ENCODE measurements at places on chromosomes 13 and 19.

- no peak for DNase-seq
Measured at GRCh38 chr13:25179832-25180774, 8.0 kb upstream of the AMER2 start.

DNA sequence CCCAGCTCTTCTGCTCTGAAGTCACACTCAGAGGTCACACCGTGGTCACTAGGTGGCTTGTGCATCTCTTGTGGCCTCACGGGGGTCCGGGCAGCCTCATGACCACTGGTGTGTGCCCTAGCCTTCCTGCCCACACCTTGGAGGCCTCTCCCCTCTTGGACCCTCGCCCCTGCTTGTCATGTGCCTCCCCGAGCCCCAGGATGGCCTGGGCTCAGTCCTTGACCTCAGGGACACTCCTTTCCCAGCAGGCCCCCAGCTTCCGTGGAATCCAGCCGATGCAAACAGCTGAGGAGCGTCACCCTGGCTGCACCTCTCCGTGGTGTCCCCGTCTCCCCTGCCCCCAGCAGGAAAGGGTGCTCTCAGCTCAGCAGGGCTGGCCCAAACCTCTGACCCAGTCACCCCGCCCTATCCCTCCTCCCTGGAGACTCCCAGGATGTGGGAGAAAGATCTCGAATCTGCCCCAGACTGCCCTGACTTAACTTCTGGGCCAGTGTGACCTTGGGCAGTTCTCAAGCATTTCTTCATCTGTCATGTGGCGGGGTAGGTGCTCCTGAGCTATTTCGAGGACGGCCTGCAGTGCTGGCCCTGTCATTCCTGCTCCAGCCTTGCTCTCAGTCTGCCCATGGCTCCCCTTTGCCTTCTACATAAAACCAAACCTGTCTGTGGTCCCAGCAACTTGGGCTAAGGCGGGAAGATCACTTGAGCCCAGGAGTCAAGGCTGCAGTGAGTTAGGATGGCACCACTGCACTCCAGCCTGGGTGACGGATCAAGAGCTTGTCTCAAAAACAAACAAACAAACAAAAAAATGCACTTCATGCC, 4.6 kb upstream of the SLC25A42 start:
- DNase-seq: no peak

DNA sequence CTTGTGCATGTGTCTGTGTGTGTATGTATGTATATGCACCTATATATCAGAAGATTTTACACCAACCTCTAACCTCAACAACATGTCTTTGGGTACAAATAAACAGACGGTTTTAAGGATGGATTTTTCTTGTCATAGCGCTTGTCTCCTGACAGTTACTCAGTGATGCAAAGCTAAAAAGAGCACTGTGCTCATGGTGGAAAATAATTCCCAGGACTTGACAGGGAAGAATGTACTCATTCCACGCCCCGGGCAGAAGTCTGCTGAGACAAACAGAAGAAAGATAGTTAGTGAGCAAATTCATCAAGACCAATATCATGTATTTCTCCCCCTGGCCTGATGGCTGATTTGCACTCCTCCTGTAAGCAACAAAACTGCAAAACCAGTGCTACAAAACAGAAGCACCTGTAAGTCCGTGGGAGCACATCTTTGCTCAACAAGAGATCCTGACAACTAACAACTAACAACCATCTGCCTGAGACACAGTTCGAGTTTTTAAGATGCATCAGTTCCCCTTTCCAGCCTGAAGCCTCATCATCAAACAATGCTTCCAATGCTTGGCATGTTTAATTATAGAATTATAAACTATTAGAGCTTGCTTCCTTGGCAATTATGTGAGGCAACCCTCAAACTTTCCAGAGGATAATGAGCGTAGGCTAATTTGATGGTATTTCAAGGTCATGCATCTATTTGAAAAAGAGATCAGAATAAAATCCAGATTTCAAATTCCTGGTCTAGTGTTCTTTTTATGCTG, 812.7 kb upstream of the MIR17HG start:
- DNase-seq: no peak

GRCh38 chr13:42880056-42880605, 98.7 kb downstream of the FAM216B start:
- no peak for DNase-seq

- no peak for DNase-seq
Measured at GRCh38 chr13:60147361-60147760, 16.4 kb downstream of the DIAPH3 start.

GRCh38 chr13:106099765-106100164, 435.7 kb downstream of the EFNB2 start:
- no peak for DNase-seq

GRCh38 chr19:513368-514165, 6.3 kb downstream of the TPGS1 start:
- no peak for DNase-seq

- no peak for DNase-seq
Measured at GRCh38 chr13:50513300-50513877, 330.1 kb downstream of the DLEU7 start.

- DNase-seq: no peak
Measured at GRCh38 chr13:79803296-79803695, 322.3 kb downstream of the NDFIP2 start.

GRCh38 chr13:39587939-39588338, 15.1 kb downstream of the LHFPL6 start:
- no peak for DNase-seq

GRCh38 chr13:48923376-48923775, 52.3 kb upstream of the FNDC3A start:
- DNase-seq: no peak

GRCh38 chr19:4502282-4503131, 15.8 kb downstream of the PLIN4 start:
- no peak for DNase-seq

DNA sequence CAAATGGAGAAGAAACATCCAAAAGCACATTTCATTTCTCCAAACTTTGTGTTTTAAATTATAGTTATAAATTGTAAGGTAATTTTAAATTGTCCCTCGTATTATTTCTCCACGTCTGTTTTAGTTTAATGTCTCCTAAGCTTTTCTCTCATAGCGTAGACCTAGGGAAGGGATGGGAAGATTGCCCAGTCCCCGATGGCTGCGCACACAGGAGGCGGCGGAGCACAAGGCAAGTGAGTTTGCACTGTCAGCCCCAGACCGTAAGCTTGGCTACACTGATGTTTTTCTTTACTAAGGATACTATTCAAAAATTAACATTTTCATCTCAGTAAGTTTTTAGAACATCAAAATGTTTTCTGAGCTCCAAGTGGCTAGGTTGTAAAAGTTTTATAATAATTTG, 72.3 kb downstream of the GPR12 start:
- DNase-seq: no peak

GRCh38 chr19:2103045-2103707, 6.5 kb downstream of the IZUMO4 start:
- DNase-seq: no peak

- no peak for DNase-seq
Measured at GRCh38 chr13:95499811-95500712, 52.5 kb upstream of the CLDN10 start.

GRCh38 chr13:63948045-63948444, 2532.4 kb upstream of the PCDH20 start:
- DNase-seq: no peak

GRCh38 chr13:80070024-80070703, 270.8 kb downstream of the SPRY2 start:
- no peak for DNase-seq

DNA sequence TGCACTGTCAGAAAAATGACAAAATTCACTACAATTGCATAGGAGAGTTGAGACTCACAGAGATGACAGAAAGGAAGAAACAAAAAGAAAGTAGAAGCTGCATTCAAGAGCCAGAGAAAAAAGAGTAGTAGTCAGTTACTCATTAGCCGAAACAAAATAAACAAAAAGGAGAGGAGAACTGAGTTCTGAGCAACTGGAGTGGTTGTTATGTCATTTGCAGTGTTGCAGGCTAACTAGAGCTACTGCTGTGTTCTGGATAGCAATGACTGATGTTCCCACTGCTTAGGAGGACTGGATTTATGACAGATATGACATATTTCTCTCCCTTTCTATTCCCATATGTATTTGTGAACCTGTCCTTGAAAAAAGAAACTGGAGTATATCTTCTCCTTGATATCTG, 482.6 kb downstream of the RFC3 start:
- DNase-seq: no peak

GRCh38 chr19:49327878-49328544, 3.0 kb upstream of the SLC6A16 start:
- DNase-seq: peak; percentile 55

GRCh38 chr13:39496506-39496905, 106.5 kb downstream of the LHFPL6 start:
- DNase-seq: no peak
